ENCODE measurements at places on chromosomes 2 and 18.

- DNase-seq: no peak
Measured at GRCh38 chr2:240189686-240190085, 49.2 kb upstream of the OTOS start.

GRCh38 chr2:236085647-236086046 is 82.5 kb downstream of the GBX2 start:
- no peak for DNase-seq

DNA sequence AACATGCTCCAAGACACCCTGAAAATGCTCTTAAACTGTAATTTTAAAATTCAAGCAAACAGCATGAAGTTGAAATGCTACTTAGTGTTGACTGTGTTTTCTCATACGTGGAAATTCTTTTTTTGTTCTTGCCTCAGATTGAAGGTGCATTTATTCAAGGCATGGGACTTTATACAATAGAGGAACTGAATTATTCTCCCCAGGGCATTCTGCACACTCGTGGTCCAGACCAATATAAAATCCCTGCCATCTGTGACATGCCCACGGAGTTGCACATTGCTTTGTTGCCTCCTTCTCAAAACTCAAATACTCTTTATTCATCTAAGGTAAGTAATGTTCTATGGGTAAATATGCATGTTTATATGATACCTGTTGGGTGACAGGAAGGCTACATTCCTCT is 82.7 kb downstream of the AOX1 start:
- no peak for DNase-seq

- DNase-seq: peak; percentile 53
Measured at GRCh38 chr2:130372833-130373807, 17.3 kb downstream of the PTPN18 start.

GRCh38 chr2:106882673-106883072 is 3.3 kb downstream of the ST6GAL2 start:
- DNase-seq: no peak

DNA sequence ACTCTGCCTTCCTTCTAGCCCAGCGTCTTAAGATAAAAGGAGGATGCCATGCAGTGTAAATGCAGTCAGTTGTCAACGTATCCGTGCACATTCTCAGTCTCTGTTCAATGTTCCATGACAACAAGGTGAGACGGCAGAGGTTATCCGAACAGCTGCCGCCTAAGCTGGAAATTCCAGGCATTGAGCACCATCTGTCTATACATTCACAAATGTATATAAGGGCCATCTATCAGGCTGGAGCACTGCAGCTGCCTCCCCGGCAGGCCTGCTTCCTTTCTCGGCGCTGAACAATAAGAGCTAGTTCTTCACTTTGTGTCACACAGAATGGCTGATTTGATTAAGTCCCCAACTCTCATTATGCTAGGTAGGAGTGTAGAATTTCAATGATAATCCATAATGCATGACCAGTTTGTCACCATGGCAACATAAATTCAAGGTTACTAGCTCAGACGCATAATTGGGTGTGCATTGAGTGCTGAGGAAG is 282.2 kb upstream of the SOX11 start:
- no peak for DNase-seq

DNA sequence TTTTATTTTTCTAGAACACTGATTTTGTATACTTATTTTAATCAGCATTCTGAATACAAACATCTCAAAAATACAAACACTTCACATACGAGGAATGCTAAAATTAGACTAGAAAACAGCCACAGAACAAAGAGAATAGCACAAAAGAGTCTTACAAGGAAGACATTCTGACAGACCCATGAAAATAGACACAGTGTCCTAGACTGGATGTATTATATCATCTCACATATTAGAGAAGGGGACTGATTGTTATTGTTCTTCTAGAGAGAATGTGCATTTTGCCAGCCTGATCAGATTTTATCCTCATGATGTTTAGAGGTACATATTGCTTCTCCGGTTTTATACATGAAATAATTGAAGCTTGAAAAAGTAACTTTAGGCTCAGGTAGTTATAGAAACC is 357.9 kb downstream of the DPP10 start:
- DNase-seq: no peak

DNA sequence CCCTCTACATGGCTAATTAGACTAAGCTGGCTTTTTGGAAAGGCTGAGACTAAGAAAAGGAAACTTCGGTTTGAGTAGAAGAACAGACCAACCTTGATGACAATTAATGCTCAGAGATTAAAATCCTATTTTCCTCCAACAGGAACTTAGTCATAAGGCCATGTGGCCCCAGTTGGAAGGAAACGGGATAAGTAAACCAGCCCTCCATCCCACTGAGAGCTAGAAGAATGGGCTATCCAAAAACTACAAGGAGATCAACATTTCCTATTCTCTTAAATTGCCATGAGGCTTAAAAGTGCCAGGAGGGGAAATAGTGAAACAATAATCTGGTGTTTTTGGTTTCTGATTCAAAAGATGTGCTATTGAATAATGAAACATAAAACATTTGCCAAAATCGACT is 216.6 kb downstream of the PAX3 start:
- DNase-seq: no peak

DNA sequence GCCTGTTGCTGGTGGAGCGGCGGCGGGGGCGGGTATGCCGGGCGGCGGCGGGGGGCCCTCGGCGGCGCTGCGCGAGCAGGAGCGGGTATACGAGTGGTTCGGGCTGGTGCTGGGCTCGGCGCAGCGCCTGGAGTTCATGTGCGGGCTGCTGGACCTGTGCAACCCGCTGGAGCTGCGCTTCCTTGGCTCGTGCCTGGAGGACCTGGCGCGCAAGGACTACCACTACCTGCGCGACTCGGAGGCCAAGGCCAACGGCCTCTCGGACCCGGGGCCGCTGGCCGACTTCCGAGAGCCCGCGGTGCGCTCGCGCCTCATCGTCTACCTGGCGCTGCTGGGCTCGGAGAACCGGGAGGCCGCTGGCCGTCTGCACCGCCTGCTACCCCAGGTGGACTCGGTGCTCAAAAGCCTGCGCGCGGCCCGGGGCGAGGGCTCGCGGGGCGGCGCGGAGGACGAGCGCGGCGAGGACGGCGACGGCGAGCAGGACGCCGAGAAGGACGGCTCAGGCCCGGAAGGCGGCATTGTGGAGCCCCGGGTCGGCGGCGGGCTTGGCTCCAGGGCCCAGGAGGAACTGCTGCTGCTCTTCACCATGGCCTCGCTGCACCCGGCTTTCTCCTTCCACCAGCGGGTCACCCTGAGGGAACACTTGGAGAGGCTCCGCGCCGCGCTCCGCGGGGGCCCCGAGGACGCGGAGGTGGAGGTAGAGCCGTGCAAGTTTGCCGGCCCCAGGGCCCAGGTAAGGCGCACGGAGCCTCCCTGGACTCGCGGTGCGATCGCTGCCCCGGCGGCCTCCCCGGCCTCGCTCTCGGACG is 1.0 kb downstream of the ZCCHC2 start:
- peak; percentile 19 for DNase-seq

- DNase-seq: no peak
Measured at GRCh38 chr2:172259827-172260226, 157.1 kb upstream of the DLX2 start.

Data from substantia nigra (tissue), 51 donors.